ENCODE measurements at places on chromosomes 3 and 15.

DNA sequence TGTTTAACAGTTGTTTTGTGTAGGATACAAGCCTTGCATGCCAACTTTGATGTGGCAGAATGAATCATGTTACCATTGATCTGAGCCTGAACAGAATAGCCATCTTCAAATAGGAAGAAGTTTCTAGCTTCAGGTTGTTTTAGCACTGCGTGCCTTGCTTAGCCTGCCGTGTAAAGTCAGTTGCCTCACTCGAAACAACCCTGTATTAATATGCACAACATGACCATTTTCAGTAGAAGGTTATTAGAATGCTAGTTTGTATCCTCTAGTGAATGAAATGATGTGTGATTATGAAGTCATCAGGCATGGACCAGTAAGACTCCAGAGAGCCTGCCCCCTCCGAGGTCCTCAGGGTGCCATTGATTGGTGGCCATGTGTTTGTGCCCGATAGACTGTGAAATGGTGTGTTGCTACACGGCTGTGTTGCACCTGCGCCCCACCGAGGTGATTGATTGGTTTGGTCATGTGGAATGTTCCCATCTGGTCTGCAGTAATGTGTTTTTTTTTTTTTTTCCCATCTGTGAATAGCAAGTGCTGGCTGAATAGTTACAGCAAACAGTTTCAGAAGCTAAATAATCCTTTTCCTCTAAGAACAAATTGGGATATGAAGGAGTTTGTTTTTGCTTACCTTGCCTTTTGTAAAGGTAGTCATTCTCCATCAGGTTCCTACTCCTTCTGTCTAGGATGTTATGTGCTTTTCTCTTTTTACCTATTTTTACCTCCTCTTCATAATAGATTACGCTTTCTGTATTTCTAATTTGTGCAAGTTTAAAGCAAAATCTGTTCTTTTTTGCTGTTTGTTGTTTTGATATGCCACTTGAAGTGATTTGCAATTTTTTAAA is 214.9 kb downstream of the TCF12 start:
- no peak for DNase-seq

GRCh38 chr15:82539691-82540054 is 584 bp downstream of the RPS17 start:
- DNase-seq = no peak

GRCh38 chr3:129305592-129306091 is 27.0 kb downstream of the HMCES start:
- peak; percentile 90 for DNase-seq

- no peak for DNase-seq
Measured at GRCh38 chr3:27528791-27529190, 44.6 kb upstream of the SLC4A7 start.

GRCh38 chr3:96831175-96831574 is 16.8 kb downstream of the EPHA6 start:
- no peak for DNase-seq

DNA sequence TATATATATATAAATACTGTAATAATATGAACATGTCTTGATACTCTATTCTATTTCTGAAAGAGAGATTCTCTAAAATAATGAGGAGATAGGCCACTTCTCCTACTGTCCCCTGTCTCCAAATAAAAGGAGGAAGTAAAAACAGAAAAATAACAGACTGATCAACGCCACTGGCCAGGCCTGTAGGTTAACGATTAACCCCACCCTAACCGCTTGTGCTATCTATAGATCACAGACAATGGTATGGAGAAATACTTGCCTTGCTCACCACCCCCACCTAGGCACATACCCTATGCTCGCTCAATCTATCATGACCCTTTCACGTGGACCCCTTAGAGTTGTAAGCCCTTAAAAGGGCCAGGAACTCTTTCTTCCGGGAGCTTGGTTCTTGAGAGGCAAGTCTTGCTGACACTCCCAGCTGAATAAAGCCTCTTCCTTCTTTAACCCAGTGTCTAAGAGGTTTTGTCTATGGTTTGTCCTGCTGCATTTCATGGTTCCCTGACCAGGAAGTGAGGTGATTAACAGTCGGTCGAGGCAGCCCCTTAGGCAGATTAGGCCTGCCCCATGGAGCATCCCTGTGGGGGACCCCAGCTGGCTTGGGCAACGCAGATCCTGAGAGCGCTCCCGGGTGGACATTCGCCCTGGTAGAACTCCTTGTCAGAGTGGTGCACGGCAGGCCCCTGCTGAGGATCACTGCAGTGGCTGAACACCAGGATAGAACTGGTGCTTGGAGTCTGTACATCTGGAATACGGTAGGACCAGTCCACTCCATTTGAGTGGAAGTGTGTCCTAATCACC is 521.8 kb upstream of the CNTN3 start:
- no peak for DNase-seq

GRCh38 chr3:189419683-189420082 is 211.5 kb upstream of the TP63 start:
- no peak for DNase-seq

DNA sequence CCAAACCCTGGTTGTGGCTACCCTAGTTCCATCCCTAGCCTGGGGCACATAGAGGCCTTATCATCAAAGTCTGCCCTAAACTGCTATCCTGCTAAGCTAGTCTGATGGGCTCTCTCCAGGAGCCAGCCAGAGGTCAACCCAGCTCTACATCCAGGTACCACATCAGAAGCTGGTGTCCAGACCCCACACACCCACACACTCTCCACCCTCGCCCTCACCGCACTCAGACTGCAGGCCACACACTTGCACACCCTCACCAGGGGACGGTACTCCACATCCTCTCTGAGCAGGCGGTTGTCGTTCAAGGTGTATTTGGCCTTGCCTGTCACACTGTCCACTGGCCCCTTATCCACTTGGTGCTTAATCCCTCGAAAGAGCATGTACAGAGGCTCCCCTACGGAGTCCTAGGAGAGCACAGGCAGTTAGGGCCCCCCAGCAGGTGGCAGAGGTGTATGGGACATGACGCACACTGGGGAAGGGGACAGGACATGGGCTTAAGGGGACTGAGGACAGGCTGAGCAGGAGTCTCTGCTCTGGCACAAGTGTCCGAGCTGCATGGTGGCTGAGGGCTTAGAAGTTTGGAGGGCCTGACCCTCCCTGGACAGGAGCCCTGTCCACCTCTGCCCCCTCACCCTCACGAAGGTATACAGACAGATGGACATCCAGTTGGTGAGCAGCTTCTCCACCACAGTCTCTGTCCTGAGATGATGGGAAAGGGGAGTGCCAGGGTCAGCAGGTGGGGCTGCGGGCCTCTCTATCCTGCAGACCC is 18.1 kb downstream of the PLXNB1 start:
- DNase-seq = no peak

GRCh38 chr15:84970843-84971242 is 10.8 kb upstream of the PDE8A start:
- no peak for DNase-seq

DNA sequence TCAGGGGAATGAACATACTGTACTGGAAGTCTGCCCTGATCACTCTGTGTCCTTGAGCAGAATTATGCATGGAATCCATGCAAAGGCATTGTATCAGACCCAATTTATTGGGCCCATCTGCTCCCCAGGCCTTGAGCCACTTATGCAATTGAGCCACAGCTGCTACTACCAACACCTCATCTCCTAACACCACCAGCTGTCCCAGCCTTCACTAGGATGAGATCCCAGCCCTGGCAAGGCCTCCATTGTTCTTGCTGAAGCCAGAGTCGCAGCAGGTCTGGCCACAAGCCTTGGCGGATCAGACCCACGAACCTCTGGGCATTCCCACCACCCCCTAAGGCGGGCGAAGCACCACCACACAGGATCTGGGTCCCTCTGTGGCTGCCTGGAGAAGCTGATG is 9.2 kb upstream of the NME9 start:
- no peak for DNase-seq

DNA sequence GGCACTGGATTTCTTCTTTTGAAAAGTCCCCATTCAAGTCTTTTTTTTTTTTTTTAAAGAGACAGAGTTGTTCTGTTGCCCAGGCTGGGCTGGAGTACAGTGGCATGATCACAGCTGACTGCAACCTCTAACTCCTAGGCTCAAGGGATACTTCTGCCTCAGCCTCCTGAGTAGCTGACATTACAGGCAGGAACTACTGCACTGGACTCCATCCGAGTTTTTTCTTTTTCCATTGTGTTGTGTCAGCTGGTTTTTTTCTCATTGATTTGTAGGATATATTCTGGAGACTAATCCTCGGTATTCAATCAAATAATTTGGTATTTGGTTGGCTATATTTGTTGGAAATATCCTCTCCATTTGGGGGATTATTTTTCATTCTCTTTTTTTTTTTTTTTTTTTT is 11.8 kb downstream of the POLR2M start:
- DNase-seq = no peak
